ENCODE measurements at places on chromosomes 1 and 21. TPM values are rescaled to one million over a fixed set of nuclear protein-coding genes. Genes with fewer than 3 reads are reported as not detected.

SSU72 gene
- 186 TPM for total RNA-seq

FCRL4 gene
- not detected for total RNA-seq

AADACL3 gene
- total RNA-seq, result 0.35 TPM

FAM72D gene
- 4.8 TPM for total RNA-seq

PROK1 gene
- not detected for total RNA-seq

OPTC gene
- 1.1 TPM for total RNA-seq

PTPRC gene
- total RNA-seq, result not detected

DDOST gene
- total RNA-seq, result 269 TPM

BATF3 gene
- total RNA-seq, result 2.2 TPM

LDLRAD1 gene
- not detected for total RNA-seq

FAM151A gene
- not detected for total RNA-seq

SERTAD4 gene
- total RNA-seq, result 3.9 TPM

PPIAL4G gene
- not detected for total RNA-seq

SLFNL1 gene
- not detected for total RNA-seq

PIK3C2B gene
- total RNA-seq, result 13.2 TPM

C8A gene
- total RNA-seq, result not detected

OR2T2 gene
- not detected for total RNA-seq

DNAJC11 gene
- 91.8 TPM for total RNA-seq

GUCA2B gene
- not detected for total RNA-seq

MATN1 gene
- not detected for total RNA-seq

IL22RA1 gene
- total RNA-seq, result 0.13 TPM

KCNK1 gene
- total RNA-seq, result 9.9 TPM

TSPAN1 gene
- total RNA-seq, result not detected

BRDT gene
- total RNA-seq, result 0.15 TPM

FCRLA gene
- total RNA-seq, result not detected

INSRR gene
- not detected for total RNA-seq
